ENCODE measurements at places on chromosomes 7 and 10.
A peak's percentile ranks its signal among the peaks of the same experiment; 100 is the strongest.

DNA sequence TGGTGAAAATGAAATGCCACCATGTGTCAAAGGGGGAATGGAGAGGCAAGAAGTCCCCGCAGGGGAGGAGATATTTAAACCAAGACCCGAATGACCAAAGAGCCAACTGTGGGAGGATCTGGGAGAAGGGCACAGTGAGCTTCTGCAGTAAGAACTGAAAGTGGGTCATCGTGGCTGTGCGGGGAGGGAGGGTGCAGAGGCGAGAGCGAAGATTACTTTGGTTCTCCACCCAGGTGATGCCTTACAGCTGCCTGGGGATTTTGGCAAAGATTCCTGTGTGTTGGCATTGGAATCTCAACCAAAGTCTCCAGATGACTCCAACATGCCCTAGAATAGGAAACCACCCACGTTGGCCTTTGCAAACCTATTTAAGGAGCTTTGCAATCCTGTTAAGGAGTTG is 44.2 kb upstream of the ADAM12 start:
- DNase-seq, result no peak

GRCh38 chr10:33688506-33688905 is 354.0 kb upstream of the NRP1 start:
- no peak for DNase-seq

GRCh38 chr7:157807510-157807909 is 470.7 kb downstream of the DNAJB6 start:
- no peak for DNase-seq

- DNase-seq, result no peak
Observed at GRCh38 chr7:91408388-91409154, 144.3 kb downstream of the FZD1 start.

DNA sequence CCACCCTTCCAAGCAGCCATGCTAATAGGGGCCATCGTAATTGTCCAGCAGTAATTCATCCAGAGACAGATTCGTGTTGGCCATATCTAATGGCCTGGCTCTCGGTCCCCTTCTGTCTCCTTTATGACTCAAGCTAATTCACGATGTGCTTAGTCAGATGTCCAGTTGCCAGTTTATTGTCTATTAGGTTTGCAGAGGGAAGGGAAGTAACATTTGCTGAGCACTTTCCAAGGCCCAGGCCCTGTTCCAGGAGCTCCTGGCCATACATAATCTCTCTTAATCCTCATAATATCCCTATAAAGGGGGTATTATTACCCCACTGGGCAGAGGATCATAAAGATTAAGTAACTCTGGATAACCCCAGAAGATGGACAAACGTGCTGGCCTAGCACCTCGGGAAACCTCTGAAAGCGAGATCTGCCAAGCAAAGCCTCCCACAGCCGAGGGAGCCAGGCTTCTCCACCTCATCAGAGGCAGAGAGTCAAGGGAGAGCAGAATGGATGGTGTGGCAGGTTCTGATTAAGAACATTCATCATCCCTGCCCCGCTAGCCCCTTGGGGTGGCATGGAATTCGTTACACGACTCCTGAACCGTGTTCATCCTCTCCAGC is 153.7 kb downstream of the PLXNA4 start:
- no peak for DNase-seq

DNA sequence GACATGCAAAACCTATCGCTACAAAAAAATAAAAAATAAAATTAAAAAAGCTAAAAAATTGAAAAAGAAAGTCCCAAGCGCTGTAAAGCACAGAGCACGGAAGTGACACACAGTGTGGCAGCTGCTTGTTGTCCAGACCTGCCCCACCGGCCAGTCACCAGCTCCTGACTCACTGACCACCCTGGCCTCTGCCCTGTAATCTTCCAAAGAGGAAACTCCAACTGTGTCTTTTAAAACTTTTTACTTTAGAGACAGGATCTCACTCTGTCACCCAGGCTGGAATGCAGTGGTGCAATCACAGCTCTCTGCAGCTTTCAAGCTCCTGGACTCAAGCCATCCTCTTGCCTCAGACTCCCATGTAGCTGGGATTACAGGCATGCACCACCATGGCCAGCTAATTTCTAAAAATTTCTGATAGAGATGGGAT is 23.6 kb downstream of the GNA12 start:
- no peak for DNase-seq

DNA sequence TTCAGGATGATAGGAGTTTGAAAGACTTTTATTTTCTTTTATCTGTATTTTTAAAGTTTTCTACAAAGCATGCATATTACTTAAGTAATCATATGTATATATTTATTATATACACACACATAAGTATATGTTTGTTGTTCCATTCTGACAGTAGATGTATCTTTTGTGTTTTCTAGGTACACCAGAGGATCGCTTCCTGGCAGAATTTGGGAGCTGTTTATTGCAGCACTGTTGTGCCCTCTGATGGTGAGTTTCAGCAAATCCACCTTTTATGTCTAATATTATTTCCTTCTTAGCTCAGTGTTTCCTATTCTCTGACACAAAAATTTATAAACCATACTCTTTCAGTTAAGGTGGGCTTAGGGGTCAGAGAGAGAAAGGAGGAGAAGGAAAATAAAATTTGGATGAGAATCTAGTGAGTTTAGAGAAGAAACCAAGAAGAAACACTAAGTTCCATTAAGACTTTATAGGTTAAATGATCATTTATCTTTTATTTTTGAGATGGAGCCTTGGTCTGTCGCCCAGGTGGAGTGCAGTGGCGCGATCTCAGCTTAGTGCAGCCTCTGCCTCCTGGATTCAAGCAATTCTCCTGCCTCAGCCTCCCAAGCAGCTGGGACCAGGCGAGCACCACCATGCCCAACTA is 59.2 kb upstream of the OIT3 start:
- peak; percentile 95 for DNase-seq

GRCh38 chr7:29508608-29509007 is 55.0 kb upstream of the PRR15 start:
- no peak for DNase-seq

DNA sequence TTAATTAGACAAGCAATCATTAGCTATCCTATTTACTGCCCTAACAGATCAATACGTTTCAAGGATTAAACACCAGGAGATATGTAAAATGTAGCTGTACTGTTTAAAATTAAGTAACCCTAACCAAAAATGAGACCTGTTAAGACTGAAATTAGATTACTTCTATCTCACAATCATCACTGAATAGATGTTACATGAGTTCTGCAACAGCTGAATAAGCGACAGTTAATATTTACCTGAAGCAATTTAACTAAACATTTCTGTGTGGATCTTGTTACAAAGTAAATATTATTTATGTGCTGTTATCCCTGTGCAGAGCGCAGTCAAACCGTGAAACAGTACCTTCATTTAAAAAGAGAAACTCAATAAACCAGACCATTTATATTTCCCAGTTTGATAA is 122.5 kb downstream of the RELN start:
- DNase-seq, result no peak

DNA sequence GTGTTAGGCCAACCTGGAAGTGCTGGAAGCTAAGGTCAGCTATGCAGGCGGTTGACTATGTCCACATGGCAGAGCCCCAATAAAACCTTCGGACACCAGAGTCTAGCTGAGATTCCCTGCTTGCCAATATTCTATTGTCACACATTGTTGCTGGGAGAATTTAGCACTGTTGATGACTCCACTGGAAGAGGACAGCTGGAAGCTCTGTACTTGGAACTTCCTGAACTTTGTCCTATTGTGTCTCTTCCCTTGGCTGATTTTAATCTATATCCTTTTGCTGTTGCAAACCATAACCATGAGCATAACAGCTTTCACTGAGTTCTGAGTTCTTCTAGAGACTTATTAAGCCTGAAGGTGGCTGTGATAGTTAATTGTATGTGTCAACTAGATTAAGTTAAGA is 12.0 kb downstream of the XRCC2 start:
- DNase-seq, result no peak

GRCh38 chr10:61112771-61113170 is 168.8 kb upstream of the RHOBTB1 start:
- no peak for DNase-seq

GRCh38 chr10:35626971-35627507 is 15.1 kb downstream of the FZD8 start:
- DNase-seq, result no peak

Measured in Kasumi-1 (cell line).